ENCODE measurements at places on chromosomes 7 and 10. TPM values are rescaled to one million over a fixed set of nuclear protein-coding genes. Genes with fewer than 3 reads are reported as not detected.

DNA sequence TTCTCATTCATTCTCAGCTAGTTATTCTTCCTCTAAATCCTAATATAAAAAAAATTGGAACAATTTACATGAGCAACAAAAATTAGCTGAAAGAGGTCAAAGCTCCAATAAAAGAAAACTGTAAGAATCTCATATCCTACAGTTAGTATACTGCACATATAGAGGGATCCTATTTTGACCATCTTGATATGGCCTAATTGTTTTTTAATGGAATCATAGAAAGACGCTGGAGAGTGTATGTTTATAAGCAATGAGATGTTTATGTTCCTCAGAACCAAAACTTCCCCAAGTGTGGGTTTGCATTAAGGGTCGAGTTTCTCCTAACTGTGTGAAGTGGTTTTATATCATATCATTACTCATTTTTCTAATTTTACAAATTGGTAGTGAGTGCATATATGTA is 102.5 kb downstream of the VIM start:
- DNase-seq = no peak

LIPN gene
- total RNA-seq = not detected

- DNase-seq = no peak
Observed at GRCh38 chr10:87852089-87852488, 11.2 kb downstream of the KLLN start.

- DNase-seq = no peak
Observed at GRCh38 chr7:49137978-49138377, 213.6 kb downstream of the CDC14C start.

SFRP4 gene
- 151 TPM for total RNA-seq

DNA sequence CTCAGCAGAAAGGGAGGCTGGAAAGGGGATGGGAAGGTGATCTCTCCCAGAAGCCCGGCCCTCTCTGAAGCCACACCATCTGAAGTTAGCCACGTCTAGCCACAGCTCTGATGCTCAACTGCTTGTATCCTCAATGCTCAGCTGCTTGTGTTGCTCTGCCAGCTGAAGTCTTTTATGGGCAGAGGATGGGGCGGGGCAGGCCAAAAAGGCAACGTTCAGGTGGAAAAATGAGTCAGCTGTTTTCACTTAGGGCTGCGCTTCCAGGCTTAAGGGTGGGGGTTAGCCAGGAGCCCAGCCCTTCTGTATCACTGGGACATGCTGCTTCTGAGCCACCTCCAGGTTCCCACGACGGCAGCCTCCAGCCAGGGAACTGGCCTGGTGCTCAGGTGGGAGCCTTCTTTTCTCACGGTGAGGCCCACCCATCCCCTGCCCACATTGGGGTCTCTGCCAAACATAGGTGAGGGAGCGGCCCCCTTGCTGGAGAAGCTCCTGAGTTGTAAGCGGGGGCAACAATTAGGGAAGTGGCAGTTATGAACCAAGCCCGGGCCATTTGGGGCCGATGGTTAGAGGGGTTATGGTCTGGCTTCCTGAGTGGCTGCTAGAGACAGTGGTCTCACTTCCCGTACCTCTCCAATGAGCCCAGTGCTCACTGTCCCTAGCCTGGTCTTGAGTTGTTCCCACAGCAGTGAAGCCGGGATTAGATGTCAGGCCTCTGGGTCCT is 44.9 kb upstream of the CNPY1 start:
- DNase-seq = peak; percentile 25

FGL2 gene
- under 0.01 TPM for total RNA-seq

HKDC1 gene
- total RNA-seq = 2.9 TPM

DNA sequence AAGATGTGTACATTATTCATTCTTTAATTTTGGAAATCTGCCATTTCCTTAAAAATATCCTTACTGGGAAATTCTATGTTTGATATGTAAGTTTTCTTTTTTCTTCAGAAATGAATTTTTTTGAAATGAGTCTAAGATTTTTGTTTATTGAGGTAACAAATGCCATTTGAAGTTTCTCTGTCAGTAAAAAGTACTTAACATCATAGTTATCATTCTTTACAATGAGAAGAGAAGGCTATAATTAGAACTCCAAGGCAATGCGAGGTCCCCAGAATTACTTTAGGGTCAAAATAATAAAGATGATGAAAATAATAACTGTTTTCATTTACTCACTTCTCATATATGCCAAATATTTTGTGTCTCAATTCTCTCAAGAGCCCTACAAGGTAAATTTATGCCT is 37.0 kb upstream of the RHOBTB1 start:
- DNase-seq = no peak

DNA sequence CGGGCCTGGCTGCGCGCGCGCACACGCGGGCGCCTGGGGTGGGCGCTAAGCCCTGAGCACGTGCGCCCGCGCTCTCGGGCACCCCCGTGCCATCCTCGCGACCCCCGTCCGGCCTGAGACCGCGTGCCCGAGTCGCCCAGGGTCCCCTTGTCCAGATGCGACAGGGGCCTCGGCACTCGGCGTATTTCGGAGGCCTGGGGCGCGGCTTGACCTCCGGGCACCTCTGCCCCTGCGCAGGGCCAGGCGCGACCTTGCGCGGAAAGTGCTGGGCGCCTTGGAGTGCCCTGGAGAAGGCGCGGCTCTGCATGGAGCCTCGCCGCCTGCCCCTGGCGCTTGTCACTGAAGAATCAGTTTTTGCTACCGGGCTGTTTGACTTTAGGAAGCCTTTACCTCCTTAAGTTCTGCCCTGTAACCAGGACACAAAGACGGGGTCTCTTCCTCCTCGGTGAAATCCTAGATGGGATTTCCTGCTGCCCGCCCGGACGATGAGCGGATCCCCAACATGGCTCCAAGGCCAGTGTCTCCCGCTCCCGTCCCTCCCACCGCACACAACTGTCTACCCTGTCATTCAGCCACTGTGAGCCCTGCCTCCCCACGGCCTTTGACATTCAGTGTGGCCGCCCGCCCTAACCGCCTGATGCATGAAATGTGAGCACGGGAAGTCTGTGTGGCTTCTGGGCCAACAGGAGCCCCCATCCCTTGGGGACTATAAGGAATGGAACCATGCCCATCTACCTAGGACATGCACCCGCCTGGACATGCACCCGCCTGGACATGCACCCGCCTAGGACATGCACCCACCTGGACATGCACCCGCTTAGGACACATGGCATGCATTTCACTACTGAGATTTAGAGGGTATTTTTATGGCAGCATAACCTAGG is 1.1 kb upstream of the STK32C start:
- peak; percentile 85 for DNase-seq

DNA sequence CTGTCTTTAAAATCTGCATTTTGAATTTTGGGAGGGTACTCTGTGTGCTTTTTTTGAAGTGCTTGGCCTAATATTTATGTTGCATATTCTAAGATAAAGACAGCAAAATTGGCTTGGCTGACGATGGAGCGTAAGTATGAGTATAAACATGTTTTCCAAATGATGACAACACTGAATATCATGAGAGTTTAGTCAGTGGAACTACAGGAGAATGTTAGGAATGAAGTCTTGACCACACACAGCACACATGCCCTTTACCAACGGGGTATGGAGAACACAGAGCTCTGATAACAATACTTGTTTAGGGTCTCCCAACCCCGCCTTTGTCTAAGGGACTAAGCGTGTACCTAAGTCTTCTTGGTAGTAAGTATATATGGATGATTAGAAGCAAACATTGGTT is 253.9 kb upstream of the FZD8 start:
- DNase-seq = peak; percentile 90

GRCh38 chr7:112049555-112050249 is 156.5 kb downstream of the DOCK4 start:
- no peak for DNase-seq

DNA sequence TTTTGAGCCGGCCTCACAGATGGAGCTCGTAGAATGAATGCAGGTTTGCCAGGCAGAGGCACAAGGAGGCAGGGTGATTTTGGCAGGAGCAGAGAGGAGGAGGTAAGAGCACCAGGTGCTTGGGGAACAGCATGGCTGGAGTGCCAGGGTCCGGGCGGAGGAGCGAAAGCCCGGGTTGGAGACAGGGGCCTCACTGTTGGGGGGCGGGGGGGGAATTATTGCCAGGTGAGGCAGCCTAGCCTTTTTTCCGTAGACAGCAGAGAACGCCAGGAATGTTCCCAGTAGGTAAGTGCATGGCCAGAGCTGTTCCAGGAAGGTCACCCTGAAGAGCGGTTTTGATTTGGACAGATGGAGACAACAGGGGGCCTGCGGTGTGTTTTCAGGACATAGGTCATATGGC is 9.5 kb downstream of the SRRM3 start:
- no peak for DNase-seq

- peak; percentile 81 for DNase-seq
Observed at GRCh38 chr7:55065079-55065478, 46.3 kb downstream of the EGFR start.

SFTPD gene
- total RNA-seq = 0.36 TPM

DNA sequence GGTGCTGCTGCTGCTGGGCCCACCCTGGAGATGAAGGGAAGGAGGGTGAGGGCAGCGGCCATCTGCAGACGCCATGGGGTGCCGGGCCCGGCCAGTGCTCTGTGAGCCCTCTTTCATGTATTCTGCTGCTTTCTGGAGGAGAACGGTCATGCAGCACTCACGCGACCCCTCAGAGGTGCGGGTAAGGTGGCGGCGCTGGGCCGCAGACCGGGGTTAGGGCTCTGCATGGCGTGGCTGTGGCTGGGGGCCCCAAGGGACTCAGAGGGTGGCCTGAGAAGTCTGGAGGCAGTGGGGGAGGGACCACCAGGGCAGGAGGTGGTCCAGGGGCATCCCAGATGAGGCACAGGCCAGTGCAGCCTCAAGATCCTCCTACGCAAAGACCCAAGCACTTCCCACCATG is 275.5 kb downstream of the ELFN1 start:
- DNase-seq = no peak

DNA sequence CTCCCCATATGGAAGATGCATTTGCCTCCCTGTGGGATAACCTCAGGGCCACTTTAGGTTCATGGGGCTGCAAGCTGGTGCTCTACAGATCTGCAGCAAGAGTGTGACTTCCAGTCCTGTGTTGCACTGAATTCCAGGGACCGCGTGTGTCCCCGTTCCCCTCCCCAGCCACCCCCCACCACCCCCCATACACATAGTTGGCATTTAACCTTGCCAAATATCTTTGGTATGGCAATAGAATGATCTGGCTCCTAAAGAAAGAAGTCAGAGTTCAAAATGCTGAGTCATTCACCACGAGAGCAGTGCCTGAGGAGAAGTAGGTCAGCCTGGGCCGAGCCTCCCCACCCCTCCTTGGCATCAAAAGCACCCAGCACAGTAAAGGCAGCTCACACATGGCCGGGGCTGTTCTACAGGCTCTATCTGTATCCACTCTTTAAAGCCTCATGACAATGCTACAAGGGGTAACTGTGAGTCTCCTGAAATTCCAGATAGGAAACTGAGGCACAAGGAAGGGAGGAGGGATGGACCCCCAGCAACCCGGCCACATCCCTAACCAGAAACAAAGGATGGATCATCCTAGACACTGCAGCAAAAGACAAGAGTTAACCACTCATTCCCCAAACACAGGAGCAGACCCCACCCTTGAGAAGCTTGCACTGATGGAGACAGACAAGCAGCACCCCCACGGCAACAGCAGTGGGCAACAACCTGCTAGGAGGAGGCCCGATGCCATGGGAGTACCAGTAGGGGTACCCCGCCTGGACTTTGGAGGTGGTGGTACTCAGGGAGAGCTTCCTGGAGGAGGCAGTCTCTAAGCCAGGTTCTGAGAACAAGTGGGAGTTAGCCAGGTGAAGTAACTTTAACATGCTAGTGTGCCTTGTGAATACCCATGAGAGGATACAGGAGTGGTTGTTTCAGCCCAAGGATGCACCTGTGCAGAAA is 70.3 kb upstream of the NANOS1 start:
- no peak for DNase-seq

DNA sequence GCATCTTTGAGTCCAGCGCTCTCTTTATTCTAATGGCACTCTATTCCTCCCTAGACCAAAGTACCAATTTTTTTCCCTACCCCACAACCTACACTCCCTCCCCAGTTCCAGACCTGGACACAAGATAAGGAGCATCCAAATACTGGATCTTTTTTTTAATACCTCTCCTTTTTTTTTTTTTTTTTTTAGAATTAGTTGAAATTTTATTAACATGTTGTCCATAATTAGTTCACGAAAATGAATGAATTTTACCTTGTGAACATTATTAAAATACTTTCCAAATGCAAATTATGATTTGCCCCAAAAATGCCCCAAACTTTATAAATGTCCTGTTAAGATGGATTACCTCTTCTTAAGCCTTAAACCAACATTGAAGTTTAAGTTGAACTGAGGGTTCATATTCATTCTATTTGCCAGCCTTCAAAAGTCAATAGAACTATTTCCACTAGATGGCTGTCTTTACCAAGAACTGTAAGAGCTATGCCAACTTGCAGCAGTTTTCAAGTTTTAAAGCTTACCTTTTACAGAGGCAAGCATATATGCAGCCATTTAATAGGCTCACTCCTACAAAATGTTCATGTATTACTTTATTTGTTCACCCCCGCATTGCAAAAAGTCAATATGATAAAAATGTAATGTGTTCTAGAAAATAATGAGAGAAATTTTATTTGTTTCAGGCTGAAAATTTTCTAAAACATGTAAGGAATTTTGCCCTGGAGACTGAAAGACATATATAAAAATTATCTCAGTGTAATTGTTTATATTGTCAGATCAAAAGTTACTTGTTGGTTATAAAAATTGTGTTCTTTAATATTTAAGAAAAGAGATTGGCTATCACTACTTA is 39.7 kb upstream of the TNKS2 start:
- no peak for DNase-seq

GRCh38 chr10:88032566-88032965 is 169.1 kb downstream of the PTEN start:
- peak; percentile 84 for DNase-seq

- peak; percentile 72 for DNase-seq
Observed at GRCh38 chr10:58335306-58336005, 650 bp downstream of the UBE2D1 start.

DNA sequence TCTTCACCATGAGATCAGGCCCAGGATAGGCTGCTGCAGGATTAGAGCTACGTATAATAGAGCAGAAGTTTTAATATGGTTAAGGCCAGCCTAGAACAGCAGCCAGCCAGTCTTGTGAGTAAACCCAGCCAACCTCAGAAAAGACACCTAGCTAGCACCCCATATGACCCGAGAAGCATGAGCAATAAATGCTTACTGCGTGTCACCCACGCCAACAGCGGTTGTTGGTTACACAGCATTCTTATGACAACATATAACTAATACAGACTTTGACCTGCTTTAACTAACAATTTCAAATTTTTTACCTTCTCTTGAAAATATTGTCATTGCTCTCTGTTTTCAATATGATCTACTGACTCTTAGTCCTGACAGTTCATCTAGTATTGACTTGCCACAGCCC is 105.7 kb downstream of the HBP1 start:
- no peak for DNase-seq

TCERG1L gene
- total RNA-seq = not detected

GRCh38 chr10:76643511-76643911 is 994.1 kb downstream of the KCNMA1 start:
- no peak for DNase-seq

All from osteoblast (primary cell).